ENCODE measurements at places on chromosomes 12 and 14.

DNA sequence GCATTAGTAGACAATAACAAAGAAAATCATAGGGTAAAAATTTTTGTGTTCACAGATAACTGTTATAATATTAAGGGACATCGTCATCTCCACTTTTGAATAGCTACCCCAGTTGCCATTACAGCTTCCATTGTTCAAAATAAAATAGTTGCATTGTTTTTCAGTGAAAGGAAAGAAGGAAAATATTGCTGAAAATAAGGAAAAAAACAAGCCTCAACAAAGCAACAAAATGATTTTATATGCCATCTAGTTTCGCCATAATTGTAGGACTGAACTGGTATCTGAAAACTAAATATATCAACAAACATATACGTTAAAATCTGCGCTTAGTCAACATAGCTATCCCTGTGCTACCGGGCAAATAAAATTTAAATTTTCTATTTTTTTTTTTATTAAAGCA lies 3.3 kb downstream of the CDK17 start:
- no peak for DNase-seq

GRCh38 chr14:24734917-24735500 lies 101.0 kb upstream of the GZMB start:
- DNase-seq, result no peak

DNA sequence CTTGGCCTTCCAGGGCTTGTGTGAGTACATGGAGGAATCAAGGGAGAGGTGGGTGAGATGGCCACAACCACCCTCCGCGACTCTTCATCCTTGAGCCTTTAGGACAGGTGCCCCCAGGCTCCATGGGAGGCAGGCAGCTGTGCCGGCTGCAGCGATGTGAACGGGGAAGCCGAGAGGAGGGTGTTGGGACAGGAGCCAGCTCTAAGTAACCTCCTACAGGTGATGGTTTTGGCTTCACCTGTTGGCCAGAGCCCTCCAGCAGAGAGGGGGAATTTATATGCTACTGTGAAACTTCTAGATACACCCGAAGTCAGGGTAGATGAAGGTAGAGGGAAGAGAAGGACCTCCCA lies 132.2 kb upstream of the HIF1A start:
- no peak for DNase-seq

DNA sequence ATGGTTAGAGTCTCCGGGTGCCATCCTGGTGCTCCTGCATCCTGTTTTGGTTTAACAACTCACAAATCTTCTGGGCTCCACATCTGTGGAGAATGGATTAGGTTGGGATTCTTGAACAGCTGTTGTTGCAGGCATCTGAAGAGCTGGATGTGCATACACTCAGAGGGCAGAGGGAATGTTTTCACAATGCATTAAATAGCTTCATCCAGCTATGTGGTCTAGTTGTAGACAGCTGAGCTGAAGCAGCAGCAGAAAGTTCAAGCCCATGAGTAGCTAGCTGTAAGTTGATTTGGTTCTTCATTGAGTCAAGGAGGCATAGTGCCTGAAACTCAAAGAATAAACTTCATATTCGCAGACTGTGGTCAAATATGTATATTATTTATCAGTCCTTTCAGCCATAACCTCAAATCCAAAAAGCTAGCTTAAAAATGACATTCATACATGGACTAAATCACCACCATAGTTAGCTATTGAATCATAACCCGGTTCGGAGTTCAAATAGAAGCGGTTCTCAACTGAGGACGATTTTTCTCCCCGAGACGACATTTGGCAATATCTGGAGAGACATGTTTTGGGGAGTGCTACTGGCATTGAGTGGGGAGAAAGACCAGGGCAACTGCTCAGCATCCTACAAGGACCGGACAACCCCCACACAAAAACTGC lies 858 bp upstream of the ANKRD13A start:
- no peak for DNase-seq

- DNase-seq, result peak; percentile 17
Measured at GRCh38 chr12:40208707-40209446, 15.9 kb upstream of the LRRK2 start.
